ENCODE measurements at places on chromosomes 16 and 17.

DNA sequence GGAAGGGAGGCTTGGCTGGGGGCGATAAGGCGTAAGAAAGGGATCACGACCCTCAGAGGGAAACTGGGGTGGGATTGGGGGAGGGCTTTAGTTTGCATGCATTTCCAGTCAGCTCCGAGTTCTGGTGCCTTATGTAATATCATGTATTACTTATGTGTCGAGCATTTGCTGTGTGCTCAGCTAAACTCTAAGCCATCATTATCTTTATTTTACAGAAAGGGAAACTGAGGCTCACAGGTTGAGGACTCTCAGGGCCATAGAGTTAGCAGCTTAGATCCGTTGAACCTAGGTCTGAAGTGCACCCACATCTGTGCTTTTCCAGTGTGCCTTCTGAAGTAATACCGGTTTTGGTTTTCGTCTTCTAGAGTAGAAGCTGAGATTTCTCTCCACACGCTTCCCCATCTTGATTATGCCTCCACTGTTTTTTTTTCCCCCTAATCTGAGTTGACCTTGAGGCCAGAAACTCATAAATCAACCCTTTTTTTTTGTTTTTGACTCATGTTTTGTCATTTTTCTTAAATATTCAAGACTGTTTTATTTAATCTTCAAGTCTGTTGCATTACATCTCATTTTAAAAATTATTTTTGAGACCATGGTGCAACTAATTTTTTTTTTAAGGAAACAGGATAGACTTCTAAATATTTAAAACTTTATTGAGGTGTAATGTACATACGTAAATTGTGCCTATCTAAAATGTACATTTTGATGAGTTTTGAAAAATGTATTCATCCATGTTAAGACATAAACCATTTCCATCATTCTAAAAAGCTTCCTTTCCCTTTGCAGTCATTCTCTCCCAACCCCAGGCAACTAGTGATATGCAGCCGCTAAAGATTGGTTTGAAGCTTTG lies 741 bp downstream of the CYB5B start:
- DNase-seq, result no peak

DNA sequence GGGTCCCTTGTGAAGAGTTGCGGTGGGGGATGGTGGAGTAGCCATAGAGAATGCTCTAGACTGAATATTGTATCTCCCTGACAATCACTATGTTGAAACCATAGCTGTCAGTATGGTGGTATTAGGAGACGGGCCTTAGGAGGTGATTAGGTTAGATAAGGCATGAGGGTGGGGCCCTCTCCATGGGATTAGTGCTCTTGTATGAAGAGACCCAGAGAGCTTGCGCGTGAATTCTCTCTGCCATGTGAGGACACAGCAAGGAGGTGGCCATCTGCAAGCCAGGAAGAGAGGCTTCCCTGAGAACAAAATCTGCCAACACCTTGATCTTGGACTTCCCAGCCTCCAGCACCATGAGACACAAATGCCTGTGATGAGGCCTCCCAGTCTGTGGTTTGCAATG lies 34.5 kb upstream of the MGAT5B start:
- no peak for DNase-seq

DNA sequence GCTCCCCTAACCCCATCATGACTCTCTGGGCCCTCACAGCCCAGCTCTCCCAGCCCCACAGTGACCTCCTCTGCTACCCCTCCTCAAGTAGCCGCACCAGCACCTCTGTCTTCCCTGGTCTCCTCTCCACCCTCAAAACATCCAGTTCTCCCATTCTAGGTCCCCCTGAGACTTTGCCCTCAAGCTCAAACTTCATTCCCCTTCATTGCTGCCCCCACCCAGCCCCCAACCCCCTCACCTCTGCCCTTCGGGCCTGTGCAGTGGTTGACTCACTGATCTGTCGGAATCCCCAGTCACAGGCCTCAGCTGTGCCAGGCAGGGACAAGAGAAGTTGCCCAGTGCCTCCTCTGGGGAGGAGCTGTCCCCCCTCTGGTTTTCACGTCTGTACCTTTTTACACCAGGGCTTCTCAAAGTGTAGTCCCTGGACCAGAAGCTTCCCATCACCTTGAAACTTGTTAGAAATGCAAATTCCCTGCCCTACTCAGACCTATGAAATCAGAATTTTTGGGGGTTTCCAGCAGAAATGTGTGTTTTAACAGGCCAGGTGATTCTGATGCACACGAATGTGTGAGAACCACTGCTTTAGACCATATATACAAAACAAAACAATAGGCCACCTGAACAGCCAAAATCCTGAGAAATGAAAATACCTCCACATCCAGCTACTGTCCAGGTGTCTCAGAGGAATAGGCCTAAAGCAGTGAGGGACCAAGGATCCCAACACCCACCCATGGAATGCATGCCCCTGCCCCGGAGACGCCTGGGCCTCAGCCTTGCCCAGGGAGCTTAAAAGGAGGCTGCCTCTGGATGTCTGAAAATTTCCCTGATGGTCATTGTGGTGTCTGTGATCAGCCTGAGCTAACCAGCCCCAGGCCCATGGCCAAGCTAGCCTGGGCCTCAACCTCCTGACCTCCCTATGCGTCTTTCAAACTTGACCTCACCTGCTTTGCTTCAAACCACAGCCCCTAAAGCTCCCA lies 853 bp upstream of the DOK4 start:
- DNase-seq, result no peak

GRCh38 chr16:68486502-68487202 lies 38.3 kb upstream of the SMPD3 start:
- no peak for DNase-seq

DNA sequence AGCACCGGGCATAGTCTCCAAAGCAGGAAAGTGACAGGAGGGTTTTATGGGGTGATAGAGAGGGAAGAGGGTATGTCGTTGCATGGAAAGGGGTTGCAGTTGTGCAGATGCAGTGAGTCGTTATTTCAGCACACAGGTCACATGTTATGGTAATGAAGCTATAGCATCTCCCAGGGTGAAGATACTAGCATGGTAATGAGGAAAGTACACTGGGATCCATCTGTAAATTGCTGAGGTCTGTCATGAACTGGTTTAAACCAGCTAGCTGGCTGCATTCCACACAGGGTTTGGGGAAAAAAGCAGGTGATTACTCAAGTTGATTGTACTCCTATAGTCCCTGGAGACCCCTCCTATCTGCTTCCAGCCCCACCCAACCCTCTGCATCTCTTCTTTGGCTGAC lies 11.7 kb downstream of the COX11 start:
- DNase-seq, result no peak

- no peak for DNase-seq
Observed at GRCh38 chr16:2170587-2171435, 15.2 kb downstream of the TRAF7 start.

GRCh38 chr17:48021934-48022333 lies 15.7 kb downstream of the COPZ2 start:
- DNase-seq, result no peak

DNA sequence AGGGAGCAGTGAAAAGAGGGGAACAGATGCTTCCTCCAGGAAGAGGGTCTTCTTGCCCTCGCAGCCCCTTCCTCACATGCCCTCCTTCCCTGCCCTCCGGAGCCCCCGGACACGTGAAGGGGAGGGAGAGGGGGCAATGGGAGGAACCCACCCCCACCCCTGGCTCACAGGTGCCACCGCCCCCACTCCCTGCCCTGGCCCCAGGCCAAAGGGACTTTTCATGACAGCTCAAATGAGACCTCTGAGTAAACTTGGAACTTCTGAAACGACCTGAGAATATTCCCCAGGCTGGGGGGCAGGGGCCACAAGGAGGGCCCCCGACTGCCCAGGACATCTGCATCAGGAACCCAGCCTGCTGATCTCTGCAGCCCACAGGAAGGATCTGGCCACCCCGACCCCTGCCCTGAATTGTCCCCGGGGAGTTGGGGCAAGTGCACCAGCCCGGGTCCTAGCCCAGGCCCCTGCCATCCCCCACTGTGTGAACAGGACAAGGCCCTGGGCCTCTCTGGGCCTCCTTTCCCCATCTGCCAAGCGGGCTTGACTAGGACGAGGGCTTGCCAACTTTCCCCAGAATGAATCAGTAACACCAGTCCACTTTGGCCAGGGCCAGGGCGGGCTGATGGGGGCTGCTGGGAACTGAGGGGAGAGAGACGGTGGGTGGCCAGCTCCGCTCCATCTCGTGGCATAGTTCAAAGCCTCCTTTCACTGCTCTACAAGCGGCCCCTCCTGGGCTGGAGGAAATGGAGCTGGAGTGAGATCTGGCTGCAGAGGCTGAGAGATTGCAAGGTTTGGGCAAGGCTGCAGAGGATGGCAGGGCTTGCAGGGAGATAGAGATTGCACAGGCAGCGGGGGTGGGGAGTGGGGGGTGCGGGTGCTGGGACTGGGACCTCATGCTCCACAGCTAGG lies 3.8 kb downstream of the IL21R start:
- no peak for DNase-seq

DNA sequence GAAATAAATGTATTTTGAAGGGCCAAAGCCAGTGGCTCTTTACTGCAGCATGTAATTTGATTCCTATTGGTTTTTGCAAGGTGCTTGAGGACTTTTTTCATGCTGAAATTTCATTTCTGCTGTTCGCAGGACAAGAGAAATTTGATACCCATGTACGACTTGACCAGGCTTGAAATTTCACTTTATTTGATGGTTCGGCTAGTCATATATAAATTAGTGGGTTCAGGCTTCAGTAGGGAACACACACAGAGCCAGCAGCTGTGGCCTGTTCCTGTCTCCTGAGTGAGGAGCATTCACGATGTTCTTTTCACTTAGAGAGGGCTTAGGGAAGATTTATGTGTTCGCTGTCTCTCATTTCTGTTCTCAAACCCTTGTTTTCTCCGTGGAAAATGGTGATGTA lies 258.4 kb upstream of the CACNG5 start:
- DNase-seq, result no peak

DNA sequence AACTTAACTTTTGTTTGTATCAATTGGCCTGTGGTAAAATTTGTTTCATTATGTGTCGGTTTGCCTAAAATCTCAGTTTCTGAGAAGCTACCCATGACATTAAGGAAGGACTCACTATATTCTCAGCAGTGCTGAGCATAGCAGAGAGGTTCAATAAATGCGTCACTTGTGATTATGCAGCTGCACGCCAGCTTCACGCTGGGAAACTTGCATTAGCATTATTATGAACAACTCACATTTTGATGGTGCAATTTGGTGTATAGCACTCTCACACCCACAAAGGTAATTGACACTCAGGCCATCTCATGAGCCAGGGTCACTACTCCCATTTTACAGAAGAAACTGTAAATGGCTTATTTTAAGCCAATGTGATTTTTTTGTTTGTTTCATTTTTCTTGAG lies 80.6 kb upstream of the SALL1 start:
- no peak for DNase-seq

DNA sequence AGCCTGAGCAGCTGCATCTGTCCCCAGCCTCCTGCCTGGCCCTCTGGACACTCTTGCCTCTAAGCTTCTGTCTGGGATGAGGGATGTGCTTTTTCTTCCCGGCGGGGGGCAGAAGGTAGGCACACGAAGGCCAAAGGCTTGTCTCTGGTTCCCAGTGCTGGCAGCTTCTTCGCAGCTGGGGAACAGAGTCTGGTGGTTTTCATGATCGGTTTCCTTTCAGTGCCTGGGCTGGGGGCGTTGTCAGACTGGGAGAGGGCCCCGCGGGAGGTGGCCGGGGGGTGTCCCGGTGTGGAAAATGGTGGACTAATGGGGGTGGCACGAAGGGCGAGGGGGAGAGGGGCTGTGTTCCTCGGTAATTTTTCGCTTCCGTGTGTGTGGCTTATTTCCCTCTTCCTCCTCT lies 988 bp downstream of the RAP1GAP2 start:
- no peak for DNase-seq

- DNase-seq, result no peak
Observed at GRCh38 chr16:65111306-65111705, 10.6 kb downstream of the CDH11 start.

DNA sequence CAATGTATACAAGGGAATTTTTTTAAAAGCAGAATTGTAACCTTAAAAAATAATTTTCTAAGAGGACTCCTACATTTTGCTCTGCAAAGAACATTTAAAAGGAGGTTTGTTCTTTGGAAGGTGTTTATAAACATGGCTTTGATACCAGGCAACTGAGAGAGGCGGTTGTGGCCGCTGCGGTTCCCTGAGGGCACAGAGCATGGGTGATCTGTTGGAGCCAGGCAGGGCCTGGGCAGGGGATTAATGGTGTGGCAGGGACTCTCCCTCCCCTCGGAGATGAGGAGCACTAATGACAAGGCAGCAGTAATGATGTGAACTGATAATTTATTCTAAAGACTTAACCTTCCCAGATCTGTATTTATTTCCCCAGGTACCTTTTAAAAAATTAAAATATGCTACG lies 65.4 kb downstream of the WWP2 start:
- DNase-seq, result no peak

DNA sequence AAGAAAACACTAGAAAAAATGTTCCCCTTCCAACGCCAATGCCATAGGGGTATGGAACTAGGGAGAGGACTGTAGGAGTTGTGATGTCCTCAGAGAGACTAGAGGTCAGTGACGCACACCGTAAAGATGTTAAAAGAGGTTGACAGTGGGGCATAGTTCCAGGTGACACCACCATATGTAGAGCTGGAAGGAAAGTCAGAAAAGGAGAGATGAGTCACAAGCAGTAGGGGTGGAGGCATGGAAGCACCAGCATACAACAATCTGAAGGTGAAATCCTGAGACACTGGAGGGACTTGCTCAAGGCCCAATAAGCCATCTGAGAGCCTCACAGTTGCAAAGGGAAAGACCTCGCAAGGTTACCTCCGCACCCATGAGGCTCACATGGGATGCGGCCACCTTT lies 76.0 kb downstream of the ZNF18 start:
- DNase-seq, result no peak

DNA sequence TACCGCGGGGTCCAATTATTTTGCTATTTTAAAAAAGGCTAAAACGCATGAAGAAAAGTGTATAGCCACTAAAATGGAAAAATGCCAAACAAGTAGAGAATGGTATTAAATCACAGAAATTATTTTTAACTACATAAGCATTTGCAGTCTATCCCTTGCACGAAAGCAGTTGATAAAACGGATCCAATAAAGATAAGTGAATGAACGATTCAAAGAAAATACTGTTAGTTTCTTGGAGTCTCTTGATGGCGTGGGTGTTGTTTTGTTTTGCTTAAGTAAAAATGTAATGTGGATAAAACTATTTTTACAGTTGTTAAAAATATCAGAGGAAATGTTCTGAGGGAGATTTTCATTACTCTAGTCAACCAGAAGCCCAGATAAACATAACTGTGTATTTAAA lies 9.3 kb downstream of the HS3ST3A1 start:
- no peak for DNase-seq

GRCh38 chr17:78651554-78651953 lies 74.4 kb upstream of the DNAH17 start:
- DNase-seq, result no peak

All from epithelial cell of proximal tubule (primary cell).